Amniotic epithelial cell (primary cell): ENCODE measurements at places on chromosomes 6 and 20.

DNA sequence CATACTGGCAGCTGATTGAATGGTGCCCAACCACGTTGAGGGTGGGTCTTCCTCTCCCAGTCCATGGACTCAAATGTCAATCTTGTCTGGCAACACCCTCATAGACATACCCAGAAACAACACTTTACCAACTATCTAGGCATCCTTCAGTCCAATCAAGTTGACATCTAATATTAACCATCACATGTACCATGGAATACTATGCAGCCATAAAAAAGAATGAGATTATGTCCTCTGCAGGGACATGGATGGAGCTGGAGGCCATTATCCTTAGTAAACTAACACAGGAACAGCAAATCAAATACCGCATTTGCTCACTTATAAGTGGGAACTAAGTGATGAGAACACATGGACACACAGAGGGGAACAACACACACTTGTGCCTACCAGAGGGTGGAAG lies 206.9 kb upstream of the RNF217 start:
- no peak for DNase-seq

DNA sequence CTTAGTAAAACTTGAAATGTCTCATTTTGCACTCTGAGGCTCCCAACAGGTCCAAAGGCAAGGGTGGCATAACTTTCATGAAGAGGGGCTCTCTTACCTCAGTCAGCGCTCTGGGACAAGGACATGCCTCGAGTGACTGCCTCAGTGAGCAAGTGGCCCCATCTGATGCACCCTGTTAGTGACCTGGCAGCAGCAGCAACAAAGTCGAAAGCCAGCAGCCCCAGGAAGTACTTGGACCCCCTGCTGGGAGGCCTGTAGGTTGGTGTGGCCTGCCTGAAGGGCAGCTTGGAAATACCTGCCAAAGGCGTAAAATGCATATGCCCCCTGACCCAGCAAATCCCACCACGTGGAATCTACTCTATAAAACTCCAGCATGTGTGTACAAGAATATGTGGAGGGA lies 13.2 kb downstream of the MAP1LC3A start:
- DNase-seq, result no peak

DNA sequence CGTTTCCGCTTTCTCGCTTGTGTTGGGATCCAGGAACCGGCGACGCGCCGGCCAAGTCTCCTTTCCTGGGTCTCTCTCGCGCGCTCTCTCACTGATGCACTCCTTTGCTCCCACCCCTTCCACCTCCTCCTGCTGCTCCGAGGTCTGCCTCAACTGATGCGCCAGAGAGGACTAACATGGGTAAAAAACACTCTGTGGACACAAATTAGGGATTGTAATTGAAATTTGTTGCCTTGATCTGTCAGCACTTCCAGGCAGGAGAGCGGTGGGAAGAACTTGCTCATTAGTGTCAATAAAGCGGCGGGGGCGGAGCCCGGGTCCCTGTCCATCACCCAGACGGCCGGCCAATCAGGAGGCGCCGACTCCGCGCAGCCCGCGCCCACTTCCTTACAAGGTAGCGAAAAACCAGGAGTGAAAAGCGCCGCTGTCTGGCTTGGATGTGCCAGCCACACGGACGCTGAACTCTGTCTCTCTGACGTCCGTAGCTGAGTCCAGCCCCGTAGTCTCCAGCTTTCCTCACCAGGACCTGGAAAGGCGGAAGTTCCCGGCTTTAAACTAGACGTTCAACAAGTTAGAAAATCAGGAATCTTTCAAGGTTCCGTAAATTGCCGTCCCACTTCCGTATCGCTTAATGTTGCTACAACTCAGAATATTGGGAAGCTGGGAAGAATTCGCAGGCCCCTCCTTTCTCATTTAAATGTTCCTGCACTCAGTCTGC lies at the start of gene TBX18:
Gene TBX18, minus strand, starts transcription at position 267 of the 718 bp plus-strand sequence. CDS start 417 bp downstream, outside the sequence.
- peak; percentile 97 for DNase-seq

DNA sequence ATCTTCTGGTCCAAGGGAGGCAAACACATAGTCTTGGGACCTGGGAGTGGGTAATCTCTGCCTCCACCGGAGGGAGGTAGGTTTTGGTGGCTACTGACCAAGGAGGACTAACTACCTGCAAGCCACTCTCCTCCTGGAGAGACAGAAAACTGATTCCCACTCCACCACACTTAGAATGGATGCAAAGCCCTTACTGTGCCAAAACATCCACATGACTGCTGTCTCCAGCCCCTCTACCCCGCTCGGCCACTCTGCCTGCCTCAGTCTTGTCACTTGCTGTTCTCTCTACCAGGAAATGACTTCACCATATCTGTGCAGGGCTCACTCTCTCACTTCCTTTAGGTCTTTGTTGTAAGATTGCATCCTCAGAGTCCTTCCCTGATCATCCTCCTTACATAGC lies 129.5 kb upstream of the ARG1 start:
- DNase-seq, result no peak

DNA sequence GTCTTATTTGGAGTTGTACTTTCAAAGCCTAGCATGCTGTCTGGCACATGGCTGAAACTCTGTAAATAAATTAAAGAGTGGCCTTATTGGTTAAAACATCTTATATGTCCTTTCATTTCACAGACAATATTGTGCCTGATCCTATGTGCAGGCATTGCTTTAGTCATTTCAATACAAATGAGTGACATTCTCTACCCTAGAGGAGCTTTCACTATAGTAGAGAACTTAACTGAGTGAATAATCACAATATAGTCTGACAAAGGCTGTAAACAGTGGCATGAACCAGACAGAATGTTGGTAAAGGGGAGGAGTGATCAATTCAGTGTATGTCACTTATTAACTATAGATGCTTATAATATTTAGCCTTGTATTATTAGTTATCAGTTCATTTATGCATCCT lies 481.8 kb downstream of the TFAP2B start:
- DNase-seq, result no peak

DNA sequence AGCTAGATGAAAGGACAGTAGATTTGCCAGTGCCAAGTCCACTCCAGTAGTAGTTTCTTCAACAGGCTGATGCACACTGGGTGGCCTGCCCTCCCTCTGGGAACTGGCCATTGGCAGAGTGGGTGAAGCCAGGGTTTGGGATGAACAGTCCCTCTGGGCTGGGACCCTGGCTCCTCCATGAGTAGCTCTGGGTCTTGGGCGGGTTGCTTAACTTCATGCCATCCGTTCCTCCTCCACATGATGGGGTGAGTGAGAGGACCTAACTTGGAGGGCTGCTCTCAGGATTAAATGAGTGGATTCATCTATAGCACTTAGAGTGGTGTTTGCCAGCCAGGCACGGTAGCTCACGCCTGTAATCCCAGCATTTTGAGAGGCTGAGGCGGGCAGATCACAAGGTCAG lies 47.2 kb downstream of the PLAGL2 start:
- DNase-seq, result no peak

DNA sequence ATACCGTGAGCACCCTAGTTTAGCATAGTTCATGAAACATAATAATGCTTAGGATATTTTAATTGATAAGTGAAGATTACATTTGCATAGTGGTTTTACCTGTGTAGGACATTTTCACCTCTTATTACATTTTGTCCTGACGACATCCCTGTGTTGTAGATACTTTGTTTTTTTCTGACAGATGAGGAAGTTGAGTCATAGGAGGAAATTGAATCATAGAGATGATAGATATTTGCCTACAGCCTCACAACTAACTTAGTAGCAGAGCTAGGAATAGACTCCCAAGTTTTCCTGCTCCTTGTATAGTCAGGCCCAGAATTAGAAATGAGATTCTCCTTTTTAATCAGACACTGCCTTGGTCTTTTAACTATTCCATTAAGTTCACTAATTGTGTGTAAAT lies 100.5 kb upstream of the SUPT3H start:
- DNase-seq, result peak; percentile 75

GRCh38 chr20:59268870-59269269 lies 31.5 kb upstream of the EDN3 start:
- no peak for DNase-seq

- DNase-seq, result no peak
Measured at GRCh38 chr20:663315-664090, 10.5 kb upstream of the SRXN1 start.
